ENCODE measurements at places on chromosomes 6 and 20.

DNA sequence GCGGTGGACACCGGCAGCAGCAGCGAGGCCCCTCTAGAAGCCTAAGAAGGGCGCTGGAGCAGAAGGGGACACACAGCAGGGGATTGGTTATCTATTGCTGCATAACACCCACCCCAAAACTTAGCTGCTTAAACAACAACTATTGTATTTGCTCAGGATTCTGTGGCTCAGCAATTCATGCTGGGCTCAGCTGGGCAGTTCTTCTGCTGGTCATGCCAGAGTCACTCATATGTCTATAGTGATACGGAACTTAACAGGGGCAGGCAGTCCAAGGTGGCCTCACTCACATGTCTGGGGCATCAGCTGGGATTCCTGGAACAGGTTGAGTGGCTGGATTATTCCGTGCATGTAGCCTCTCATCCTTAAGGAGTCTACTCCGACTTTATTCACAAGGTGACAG, 17.6 kb upstream of the PPP1R16B start:
- no peak for DNase-seq

GRCh38 chr20:13205425-13205824, 15.6 kb upstream of the ISM1 start:
- no peak for DNase-seq

GRCh38 chr20:24492031-24492607, 22.7 kb downstream of the SYNDIG1 start:
- DNase-seq = no peak

- DNase-seq = no peak
Measured at GRCh38 chr6:13733178-13733887, 21.7 kb upstream of the RANBP9 start.

DNA sequence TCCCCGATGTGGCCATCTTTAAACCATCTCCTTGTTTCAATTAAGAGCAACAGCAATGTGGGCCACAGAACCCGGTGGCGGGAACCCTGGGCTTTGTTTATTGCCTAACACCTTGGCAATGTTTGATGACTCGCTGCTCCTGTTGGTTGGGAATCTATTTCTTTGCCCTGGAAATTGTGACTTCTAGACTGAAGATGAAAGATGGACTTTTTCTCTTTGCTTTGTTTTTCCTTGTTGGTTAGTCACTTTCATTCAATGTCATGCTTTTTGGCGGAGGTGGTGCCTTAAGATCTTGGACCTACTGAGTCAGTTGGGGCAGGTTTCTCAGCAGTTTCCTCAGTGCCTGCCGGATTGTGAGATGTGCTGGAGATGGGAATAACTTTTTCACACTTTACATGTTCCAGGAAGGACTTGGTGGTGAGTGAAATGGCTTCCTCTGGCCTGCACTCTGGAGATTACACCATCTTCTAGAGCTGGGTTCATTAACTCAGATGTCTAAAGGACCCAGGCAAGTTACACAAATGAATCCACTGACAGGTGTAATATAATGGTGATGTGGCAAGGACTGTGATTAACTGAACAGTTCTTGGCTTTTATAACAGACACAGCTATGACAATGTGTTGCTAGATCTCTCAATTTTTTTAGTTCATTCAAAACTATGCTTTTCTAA, 56.3 kb downstream of the TSHZ2 start:
- peak; percentile 20 for DNase-seq

- no peak for DNase-seq
Measured at GRCh38 chr6:7216941-7217621, 95.9 kb downstream of the SSR1 start.

- no peak for DNase-seq
Measured at GRCh38 chr20:2946988-2947961, 74.0 kb downstream of the PTPRA start.

DNA sequence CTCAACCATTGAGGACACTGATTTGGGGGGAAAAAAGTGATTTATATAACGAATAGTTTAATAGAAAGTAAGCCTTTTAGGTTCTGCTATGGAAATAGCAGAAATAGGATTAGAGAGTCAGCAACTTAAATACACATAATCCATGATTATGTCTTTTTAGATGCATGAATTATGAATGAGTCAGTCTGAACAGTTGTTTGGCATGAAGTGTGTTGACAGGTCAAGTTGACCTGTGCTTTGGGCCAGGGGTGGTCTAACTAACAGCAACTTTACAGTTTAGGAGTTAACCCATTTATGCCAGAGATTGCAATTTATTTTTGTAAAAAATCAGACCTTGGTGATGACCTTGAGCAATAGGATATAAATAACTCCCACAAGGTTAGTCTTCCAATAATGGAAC, 191.3 kb downstream of the MTFR2 start:
- DNase-seq = no peak

DNA sequence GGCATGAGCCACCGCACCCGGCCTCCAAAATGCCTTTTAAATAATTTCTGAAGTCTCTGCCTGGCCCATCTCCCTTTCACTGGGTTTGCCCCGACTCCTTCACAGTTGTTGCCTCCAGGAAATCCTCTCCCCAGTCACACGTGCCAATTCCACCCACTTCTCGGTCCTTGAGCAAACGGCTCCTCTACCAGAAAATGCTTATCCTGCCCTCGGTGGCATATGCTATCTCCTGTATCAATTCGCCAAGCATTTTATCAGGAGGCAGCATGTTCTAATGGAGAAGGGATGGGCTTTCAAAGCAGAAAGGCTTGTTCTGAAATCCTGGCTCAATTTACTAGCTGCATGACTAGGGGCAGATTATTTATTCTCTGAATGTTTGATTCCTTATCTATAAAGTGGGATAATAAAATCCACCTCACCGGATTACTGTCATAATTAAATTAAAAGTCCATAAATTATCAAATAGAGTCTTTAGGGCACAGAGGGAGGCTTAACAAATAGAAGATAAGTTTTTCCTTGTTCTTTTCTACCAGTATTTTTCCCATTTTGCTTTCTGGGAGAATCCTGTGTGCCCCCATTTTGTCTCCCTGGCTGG, 66.3 kb downstream of the PPP1R3G start:
- no peak for DNase-seq

DNA sequence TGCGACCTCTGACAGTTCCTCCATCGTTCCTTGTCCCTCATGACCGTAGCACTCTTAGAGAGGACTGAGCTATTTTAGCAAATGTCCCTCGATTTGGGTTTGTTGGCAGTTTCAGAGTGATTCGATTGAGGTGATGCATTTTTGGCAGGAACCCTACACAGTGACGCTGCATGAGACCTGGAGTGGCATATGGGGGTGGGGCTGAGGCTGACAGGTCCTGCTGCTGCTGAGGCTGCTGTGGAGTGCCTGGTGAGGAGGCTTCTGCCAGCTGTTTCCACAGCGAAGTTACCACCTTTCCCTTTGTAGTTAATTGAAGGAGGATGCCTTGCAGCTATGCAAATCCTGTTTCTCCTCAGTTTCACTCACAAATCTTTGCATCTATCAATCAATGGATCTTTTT, 19.8 kb downstream of the PXDC1 start:
- no peak for DNase-seq

DNA sequence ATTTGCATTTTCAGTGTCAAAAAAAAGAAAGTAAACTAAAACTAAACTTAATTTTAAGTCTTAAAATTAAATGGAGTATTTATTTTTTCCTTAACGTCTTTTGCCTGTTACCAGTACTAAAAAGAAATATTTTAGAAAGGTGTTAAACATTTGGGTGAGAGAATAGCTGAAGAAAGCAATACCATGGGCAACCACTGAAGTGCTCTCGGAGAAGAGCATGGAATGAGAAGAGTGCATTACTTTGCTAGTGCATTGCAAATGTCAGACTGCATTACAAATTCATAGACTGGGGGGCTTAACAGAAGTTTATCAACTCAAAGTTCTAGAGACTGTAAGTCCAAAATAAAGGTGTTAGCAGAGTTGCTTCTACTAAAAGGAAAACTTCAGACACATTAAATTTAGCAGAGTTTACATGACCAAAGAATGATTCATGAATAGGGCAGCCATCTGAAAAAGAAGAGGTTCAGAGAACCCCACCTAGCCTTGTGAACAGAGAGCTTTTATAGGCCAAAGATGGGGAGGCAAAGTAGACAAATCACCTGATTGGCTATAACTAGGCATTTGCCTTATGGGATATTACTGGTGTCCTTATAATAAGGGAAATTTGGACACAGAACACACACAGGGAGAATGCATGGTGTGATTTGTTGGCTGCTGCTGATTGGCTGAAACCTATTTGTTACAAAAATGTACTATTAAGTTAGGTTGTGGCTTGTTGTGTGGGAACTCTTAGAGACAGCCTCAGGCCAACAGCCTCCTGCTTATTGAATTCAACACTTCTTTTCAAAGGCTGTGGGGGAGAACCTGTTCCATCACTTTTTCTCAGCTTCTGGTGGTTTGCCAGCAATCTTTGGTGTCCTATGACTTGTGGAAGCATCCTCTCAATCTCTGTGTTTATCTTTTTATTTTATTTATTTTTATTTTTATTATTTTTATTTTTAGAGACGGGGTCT, 106.7 kb upstream of the RREB1 start:
- DNase-seq = no peak

GRCh38 chr20:36893801-36894200, 17.9 kb downstream of the TLDC2 start:
- no peak for DNase-seq

DNA sequence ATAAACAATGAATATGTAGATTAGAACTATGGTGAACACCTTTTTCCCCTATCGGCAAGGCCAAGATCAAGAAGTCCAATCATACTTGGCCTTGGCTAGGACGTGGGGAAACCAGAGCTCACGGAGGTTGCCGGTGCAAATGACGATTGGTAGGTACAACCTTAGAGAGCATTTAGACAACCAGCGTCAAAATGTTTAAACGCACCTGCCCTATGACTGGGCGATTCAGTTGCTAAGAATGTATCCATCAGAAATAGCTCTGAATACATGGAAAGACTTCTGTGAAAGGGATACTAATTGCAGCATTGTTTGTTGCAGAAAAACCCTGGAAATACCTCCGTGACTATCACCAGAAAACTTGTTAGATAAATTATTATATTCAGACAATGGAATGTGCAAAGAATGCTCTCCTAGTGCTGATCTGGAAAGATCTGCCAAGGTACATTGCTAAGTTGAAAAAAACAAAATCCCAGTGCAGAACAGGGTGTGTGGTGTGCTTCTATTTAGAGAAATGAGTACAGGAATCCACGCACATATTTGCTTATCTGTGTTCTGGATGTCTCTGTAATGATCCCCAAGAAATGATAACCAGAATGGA, 48.0 kb upstream of the PTPN1 start:
- no peak for DNase-seq

DNA sequence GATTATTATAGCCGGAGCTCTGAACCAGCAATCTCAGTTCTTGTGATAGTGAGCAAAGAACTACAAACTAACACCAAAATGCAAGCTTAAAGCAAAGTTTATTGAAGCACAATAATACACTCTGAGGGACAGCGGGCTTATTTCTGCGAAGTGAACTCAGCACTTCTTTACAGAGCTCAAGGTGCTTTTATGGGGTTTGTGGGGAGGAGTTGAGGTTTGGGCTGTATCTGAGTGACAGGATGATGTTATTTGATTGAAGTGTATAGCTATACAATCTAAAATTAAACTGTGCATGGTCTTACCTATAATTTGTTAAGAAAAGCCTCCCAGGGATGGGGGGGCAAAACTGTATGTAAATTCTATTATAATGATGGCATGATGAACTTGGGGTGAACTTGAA, 1.0 kb upstream of the HFE start:
- no peak for DNase-seq

DNA sequence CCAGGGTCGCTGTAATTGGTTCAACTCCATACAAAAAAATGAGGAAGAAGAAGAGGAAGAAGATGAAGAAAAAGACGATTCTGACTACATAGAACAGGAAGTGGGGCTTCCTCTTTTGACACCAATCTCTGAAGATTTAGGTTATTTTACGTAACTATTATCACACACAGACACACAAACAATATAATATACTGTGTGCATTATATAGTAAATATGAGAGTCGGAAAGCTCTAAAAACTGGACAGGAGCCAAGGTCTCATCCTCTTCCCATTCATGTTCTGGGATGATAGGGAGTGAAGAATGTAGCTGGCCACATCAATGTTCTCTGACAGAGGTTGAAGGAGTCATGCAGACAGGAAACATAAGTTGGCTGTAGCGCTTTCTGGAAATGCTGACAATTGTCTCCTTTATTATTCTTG, 13.3 kb downstream of the RSPH4A start:
- DNase-seq = no peak

GRCh38 chr6:169269180-169270076, 15.8 kb upstream of the THBS2 start:
- no peak for DNase-seq

- DNase-seq = peak; percentile 27
Measured at GRCh38 chr6:24357336-24358218, at the start of gene DCDC2. DCDC2 (minus strand) TSS chr6:24358059; CDS start chr6:24357750, 309 bp downstream.

- no peak for DNase-seq
Measured at GRCh38 chr6:35079311-35080000, 61.7 kb downstream of the TCP11 start.

DNA sequence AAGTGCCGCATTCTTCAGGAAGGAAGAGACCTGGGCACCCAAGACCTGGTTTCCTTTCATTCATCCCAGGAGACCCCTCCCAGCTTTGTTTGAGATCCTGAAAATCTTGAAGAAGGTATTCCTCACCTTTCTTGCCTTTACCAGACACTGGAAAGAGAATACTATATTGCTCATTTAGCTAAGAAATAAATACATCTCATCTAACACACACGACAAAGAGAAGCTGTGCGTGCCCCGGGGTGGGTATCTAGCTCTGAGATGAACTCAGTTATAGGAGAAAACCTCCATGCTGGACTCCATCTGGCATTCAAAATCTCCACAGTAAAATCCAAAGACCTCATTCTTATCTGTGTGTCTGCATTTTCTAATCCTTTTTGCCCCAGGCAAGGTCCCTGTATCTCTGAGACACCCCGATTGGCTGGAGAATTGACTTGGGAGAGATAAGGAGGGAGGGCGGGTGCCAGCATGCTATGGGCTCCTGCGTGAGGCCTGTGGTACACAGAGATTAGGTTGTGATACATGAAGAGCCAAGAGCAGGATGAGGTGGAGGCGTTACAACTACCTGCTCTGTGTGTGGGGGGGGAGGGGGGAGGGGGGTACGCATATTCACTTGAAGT, 4.8 kb downstream of the MUC21 start:
- DNase-seq = no peak

DNA sequence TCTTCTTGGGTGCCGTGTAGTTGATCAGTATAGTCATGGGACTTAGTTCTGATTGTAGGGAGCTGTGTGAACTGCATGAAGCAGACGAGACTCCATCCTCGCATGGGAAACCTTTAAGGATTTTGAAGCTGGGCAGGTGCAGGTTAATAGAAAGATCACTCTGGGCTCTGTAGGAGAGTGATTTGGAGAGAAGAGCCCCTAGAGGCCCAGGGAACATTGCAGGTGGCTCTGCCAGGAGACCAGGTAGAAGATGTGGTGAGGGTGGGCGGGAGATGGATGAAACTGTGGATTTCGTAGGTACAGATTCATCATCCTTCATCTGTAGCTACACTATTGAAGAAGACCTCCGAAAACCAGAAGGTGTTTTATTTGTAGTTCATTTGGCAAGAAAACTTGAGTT, 53.3 kb downstream of the UTRN start:
- no peak for DNase-seq

DNA sequence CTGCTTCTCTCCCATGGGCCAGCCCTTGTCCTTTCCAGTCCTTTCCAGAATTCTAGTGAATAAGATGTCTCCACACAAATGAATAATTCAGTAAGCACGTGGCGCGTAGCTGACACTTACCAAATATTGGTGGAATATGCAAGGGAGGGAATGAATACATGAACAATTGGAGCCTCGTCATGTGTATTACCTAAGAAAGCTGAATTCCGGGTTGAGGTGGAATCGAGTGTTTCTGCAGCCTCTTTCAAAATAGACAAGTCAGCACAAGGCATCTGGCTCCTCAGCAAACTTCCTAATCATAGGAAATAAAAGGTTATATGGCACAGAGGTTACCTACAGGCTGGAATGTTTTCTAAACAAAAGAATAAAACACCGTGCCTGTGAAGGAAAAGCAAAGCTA, 47.0 kb upstream of the NT5E start:
- DNase-seq = no peak

Data from stimulated activated naive CD8-positive, alpha-beta T cell treated with anti-CD3 and anti-CD28 coated beads, Interleukin-15, Interleukin-2, amounts not matched to agents 100 U/mL and 50 U/mL, for 24 hours (primary cell).